ENCODE measurements at places on chromosomes 6 and 20.

GRCh38 chr6:130937942-130938604, 110.9 kb downstream of the SMLR1 start:
- DNase-seq, result no peak

GRCh38 chr6:18492972-18493371, 105.8 kb downstream of the RNF144B start:
- DNase-seq, result no peak

DNA sequence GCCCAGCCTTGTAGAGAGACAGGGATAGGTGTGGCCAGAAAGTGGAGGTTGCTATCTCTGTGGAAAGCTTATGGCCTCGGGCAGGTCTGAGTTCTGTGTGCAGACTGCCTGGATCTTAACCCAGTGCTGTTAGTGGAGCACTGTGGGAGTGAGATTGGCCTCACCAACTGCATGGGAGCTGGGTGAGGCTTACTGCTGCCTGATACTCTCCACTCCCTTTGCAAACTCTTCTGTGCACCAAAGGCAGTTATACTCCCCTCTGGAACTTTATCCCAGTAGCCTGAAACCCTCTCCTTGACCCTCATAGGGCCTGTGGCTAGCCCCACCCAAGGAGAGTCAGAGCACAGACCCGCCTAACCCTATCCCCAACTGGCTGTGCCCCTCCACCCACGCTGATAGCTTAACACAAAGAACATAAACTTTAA, 41.4 kb upstream of the PKIB start:
- DNase-seq, result no peak

GRCh38 chr20:58584051-58584824, 66.8 kb upstream of the STX16 start:
- no peak for DNase-seq

DNA sequence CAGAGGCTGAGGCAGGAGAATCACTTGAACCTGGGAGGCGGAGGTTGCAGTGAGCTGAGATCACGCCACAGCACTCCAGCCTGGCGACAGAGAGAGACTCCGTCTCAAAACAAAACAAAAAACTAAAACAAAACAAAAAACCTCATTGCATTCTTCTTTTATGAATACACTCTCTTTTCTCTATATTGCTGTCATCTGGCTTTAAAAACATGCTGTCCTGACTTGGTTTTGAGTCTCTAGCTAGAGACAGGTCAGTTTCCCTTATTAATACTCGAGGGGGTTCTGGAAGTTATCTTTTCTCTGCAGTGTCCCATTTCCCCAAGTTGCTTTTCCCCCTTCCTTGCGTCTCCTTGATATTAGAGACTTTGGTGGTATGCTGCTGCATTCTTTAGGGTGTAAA, 50.9 kb downstream of the RIOK1 start:
- no peak for DNase-seq

DNA sequence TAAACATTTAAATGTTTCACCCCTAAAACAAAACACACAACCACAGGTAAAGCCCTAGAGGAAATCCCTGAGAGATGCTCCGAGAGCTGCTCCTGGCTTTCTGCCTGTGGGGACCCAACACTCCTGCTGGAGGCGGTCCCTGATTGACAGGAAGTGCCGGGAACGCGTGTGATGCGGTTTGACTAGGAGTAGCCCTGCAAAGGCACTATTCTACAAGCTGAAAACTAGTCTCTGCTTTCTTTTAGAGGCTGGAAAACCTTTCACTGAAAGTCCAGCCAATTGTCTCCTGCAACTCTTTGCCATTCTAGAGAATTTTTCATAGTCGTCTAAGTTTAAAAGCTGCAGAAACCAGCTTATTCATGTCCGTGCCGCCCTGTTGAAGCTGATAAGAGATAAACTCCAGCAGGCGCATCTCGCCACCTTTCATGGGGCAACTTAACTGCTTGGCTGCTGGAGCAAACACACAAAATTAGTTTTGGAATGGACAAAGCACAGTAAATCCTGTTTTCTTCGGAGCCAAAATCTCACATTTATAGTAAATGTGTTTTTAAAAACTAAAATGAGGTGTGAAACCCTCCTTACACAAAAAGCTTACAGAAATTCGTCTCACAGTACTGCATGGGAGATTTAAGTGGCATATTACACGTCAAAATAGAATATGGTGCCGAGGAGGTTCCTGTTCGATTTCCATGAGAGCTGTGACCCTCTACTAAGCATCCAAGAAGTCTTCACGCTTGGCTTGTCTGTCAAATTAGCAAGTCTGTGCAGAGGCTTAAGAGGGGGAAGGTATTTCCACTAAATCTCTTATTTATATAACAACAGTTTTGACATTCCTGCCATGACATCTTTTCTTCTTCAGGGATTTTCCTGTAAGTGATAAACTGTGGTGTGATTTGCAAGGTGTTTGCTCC, 46.9 kb downstream of the DACT2 start:
- no peak for DNase-seq

- DNase-seq, result no peak
These were observed 2.9 kb downstream of the MAP3K7 start for GRCh38 chr6:90583836-90584481.

DNA sequence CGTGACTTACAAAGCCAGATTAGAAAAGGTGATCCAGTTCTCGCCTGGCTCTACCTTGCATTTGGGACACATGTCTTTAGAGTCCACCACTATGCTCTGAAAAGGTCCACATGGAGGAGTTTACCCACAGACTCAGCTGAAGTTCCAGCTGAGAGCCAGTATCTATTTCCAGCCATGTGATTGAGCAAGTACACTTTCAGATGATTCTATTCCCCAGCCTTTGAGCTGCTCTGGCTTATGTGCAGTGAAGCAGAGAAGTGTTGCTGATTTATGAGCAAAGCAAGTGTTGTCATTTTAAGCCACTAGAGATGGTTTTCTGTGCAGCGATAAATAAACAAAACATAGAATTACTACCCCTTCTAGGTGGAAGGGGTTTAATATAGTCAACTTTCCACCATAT, 520.8 kb upstream of the RNF217 start:
- no peak for DNase-seq

GRCh38 chr6:3739311-3739897, 12.1 kb downstream of the PXDC1 start:
- DNase-seq, result no peak

- no peak for DNase-seq
These were observed 780.1 kb downstream of the TFAP2A start for GRCh38 chr6:9634776-9635175.

DNA sequence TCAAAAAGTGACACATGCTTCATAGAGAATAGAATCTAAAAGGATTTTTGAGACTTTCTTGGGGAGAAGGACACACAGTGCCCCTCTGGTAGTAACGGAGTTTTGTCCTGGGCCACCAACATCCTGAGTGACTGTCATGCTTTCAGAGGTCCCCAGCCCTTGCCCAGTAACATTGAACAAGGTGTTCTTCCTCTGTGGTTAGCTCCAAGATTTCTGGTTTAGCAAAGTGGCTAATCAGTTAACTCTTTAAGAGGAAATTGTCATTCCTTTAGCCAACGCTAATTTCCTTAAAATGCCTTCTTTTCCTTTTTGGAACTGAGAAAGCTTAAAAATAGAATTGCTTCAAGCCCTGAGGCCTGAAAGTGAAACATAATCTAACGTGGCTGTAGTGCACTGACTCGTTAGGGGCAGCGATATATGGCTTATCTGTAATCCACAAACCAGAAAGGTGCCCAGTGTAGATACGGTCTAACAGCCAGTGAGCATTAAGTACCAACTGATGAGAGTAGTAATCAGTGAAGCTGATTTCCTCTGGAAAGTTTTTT, 7.8 kb downstream of the E2F3 start:
- no peak for DNase-seq
